CD4-positive, alpha-beta T cell (primary cell): ENCODE measurements at places on chromosomes 11 and 22.

- DNase-seq = no peak
- no peak overlapping the region for H3K27ac ChIP-seq
- H3K36me3 ChIP-seq = peaks cover 19% of the 10 kb centered on the region
- H3K4me1 ChIP-seq = no peaks in the 10 kb centered on the region
- H3K27me3 ChIP-seq = no peaks in the 10 kb centered on the region
Observed at GRCh38 chr11:44243086-44243485, 66.9 kb downstream of the ALX4 start.

GRCh38 chr11:79006854-79007253, 432.2 kb upstream of the NARS2 start:
- no peak for DNase-seq
- H3K27me3 ChIP-seq = no peaks in the 10 kb centered on the region
- no peaks in the 10 kb centered on the region for H3K36me3 ChIP-seq
- H3K4me1 ChIP-seq = no peaks in the 10 kb centered on the region

DNA sequence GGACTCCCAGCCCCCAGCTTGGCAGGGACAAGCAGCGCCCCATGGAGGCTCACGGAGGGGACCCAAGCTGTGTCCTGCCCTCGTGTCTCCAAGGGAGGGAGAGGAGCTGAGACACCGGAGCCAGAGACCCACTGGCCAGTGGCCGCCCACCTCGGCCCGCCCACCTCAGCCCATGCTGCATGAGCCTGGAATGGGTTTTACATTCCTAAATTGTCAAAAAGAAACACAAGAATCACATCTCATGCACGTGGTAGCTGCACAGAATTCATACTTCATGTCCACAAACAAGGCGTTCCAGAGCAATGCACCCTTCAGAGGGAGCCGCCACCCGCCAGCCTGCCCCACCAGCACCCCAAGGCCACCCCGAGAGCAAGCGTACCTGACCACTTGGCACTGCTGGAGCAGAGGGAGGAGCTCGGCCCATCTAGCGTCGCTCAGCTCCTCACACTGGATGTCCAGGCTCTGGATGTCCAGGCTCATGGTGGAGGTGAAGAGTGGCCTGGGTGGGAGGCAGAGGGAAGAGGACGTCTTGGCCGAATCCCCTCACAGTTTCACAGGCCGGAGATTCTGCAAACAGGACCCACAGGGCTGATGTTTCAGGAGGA, 5.3 kb downstream of the RNH1 start:
- peaks cover 44% of the 10 kb centered on the region for H3K4me1 ChIP-seq
- peaks cover 50% of the 10 kb centered on the region for H3K36me3 ChIP-seq
- H3K4me3 ChIP-seq = no peak overlapping the region
- no peak overlapping the region for H3K27ac ChIP-seq

DNA sequence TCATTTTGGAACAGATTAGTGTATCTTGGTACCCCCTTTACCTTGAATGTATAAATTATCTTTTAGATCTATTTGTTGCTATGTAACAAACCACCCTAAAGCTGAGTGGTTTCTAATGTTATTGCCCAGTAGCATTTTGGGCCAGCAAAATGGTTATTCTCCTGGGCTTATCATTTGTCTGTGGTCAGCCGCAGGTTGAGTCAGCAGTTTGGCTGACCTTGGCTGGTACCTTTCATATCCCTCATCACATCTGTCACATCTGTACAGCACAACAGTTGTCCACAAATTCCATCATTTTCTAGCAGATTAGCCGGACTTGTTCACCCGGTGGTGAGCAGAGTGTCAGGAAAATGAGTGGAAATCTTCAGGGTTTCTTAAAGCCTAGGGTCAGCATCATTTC, 588.5 kb upstream of the ARHGAP42 start:
- H3K4me1 ChIP-seq = no peaks in the 10 kb centered on the region
- H3K27ac ChIP-seq = no peak overlapping the region
- no peak overlapping the region for H3K4me3 ChIP-seq
- H3K27me3 ChIP-seq = no peaks in the 10 kb centered on the region
- no peak for DNase-seq

- no peak overlapping the region for H3K4me3 ChIP-seq
- H3K4me1 ChIP-seq = no peaks in the 10 kb centered on the region
- peaks cover 10% of the 10 kb centered on the region for H3K27me3 ChIP-seq
- no peak for DNase-seq
- no peak overlapping the region for H3K27ac ChIP-seq
Observed at GRCh38 chr22:48378673-48379072, 1449.0 kb downstream of the BRD1 start.

DNA sequence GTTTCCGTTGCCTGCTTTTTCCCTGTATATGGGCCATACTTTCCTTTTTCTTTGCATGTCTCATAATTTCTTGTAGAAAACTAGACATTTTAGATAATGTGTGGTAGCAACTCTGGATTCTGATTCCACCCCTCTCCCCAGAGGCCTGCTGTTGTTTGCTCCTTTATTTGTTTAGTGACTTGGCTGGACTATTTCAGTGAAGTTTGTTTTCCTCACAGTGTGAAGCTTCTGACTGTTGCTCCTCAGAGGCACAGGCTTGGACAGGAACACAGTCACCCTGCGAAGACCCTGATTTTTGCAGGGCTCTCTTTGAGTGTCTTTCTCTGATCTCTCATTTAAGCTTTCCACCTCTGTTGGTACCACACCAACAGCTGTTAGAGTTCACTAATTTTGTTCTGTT, 72.5 kb downstream of the SWAP70 start:
- no peaks in the 10 kb centered on the region for H3K27me3 ChIP-seq
- no peak overlapping the region for H3K4me3 ChIP-seq
- no peak overlapping the region for H3K27ac ChIP-seq
- no peaks in the 10 kb centered on the region for H3K4me1 ChIP-seq
- no peak for DNase-seq

GRCh38 chr11:65389294-65389980, 3.0 kb downstream of the FRMD8 start:
- H3K27ac ChIP-seq = no peak overlapping the region
- no peak for DNase-seq
- no peaks in the 10 kb centered on the region for H3K27me3 ChIP-seq
- no peak overlapping the region for H3K4me3 ChIP-seq
- peaks cover 66% of the 10 kb centered on the region for H3K4me1 ChIP-seq

DNA sequence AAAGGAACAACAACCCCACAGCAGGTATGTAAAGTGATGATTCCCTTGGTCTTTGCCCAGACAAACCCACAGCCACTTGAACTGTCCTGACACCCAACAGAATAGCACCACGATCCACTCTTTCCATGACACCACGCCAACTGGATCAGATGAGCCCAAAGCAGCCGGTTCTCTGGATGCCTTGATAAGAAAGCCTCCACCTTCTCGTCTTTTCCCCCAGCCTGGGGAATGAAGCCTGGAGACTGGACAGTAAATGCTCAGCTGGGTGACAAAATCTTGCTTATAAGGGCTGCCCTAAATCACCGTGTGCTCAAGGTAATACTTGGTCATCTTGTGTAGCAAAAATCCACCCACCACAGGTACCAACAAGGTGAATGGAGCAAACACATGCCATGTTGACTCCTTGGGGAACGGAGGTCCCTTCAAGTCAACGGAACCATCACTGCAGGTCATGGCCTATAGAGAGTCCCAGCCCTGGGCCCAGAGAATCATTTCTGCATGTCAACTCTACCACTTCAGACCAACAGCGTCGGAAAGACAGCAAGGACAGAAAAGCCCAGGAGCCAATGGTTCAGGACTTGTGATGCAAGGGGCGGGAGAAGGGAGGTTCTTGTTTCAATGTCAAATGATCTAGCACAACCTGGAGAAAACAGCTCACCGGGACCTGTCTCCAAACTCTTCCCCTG, 2.2 kb upstream of the MYO18B start:
- H3K4me3 ChIP-seq = no peak overlapping the region
- peaks cover 13% of the 10 kb centered on the region for H3K4me1 ChIP-seq
- peaks cover 2% of the 10 kb centered on the region for H3K27me3 ChIP-seq
- H3K36me3 ChIP-seq = no peaks in the 10 kb centered on the region
- H3K27ac ChIP-seq = no peak overlapping the region
- no peak for DNase-seq

DNA sequence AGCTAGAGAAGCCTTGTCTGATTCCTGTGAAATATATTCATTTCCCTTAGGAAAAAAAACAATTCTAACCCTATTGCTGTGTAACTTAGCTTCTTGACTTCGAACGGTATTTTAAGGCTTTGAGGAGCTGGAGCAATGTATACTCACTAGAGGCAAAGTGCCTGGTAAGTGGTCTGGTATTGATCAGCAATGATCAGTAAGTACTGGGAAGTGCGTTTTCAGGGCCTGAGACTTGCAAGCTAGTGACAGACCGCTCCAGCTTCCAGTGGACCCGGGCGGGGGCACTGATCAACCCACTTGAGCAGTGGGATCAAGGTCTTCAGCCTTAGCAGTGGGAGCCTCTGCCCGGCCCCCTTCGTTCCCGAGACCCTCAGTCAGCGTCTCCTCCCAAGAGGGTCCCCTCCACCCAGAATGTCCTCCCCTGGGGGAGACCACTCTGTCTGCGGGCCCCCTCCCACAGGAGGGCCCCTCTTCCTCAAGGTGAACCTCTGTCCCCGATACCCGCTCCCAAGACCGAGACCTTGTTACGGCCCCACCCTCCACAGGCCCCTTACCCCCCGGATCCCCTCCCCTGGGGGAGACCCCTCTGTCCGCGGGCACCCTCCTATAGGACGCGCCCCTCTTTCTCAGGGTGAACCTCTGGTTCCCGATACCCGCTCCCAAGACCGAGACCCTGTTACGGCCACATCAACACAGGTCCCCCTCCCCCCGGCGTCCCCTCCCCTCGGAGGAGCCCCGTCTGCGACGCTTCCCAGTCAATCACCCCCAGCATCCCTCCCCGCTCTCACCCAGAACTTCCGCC, 452 bp upstream of the ATXN10 start:
- H3K27me3 ChIP-seq = no peaks in the 10 kb centered on the region
- H3K27ac ChIP-seq = no peak overlapping the region
- H3K4me1 ChIP-seq = peaks cover 22% of the 10 kb centered on the region
- peak overlapping the region; percentile 82 for H3K4me3 ChIP-seq
- DNase-seq = no peak
- no peaks in the 10 kb centered on the region for H3K36me3 ChIP-seq

- H3K36me3 ChIP-seq = no peaks in the 10 kb centered on the region
- H3K27me3 ChIP-seq = no peaks in the 10 kb centered on the region
- H3K27ac ChIP-seq = no peak overlapping the region
- H3K4me1 ChIP-seq = no peaks in the 10 kb centered on the region
- no peak overlapping the region for H3K4me3 ChIP-seq
- DNase-seq = no peak
Observed at GRCh38 chr11:102251423-102251822, 65.9 kb upstream of the BIRC3 start.

GRCh38 chr11:80280737-80281136, 839.9 kb upstream of the TENM4 start:
- no peak overlapping the region for H3K4me3 ChIP-seq
- H3K4me1 ChIP-seq = no peaks in the 10 kb centered on the region
- no peaks in the 10 kb centered on the region for H3K36me3 ChIP-seq
- no peak for DNase-seq
- H3K27ac ChIP-seq = no peak overlapping the region

DNA sequence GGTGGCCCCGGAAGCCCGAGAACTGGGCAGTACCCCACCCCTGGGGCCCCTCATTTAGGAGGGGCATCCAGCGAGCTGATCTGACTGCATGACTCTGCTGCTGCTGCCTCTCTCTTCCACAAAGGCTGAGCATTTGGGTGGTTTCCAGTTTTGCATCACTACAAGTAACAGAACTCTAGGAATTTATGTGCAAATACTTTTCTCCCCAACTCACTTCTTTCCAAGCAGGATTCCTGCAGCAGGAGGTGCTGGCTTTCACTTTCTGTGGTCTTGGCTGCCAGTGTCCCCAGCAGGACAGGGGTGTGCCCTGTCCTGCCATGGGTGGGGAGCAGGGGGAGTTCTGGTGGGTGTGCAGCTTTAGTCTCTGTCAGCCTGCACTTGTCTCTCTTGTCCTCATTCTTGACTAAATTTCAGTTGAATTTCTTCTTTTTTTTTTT, 21.2 kb downstream of the UPB1 start:
- H3K4me3 ChIP-seq = no peak overlapping the region
- H3K27ac ChIP-seq = no peak overlapping the region
- H3K4me1 ChIP-seq = no peaks in the 10 kb centered on the region
- H3K36me3 ChIP-seq = no peaks in the 10 kb centered on the region

DNA sequence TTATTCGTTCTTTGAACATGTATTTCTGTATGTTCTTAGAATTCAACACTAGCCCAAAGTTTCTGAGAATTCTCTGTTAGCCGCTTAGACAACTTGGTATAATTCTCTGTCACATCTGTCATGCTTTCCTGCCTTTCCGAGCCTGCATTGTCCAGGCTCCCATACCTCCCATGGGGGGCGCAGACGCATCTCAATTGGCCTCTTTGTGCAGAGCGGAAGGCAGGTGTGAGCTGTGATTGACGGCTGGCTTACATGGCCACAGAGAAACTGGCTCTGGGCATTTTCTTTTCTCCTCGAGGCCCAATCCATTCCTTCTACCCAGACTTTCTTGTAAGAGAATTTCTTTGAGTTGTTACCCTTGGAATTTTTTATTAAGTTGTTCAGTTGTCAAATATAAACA, 132.7 kb upstream of the SESN3 start:
- H3K4me3 ChIP-seq = no peak overlapping the region
- DNase-seq = no peak
- no peaks in the 10 kb centered on the region for H3K27me3 ChIP-seq
- H3K36me3 ChIP-seq = no peaks in the 10 kb centered on the region
- H3K4me1 ChIP-seq = no peaks in the 10 kb centered on the region

DNA sequence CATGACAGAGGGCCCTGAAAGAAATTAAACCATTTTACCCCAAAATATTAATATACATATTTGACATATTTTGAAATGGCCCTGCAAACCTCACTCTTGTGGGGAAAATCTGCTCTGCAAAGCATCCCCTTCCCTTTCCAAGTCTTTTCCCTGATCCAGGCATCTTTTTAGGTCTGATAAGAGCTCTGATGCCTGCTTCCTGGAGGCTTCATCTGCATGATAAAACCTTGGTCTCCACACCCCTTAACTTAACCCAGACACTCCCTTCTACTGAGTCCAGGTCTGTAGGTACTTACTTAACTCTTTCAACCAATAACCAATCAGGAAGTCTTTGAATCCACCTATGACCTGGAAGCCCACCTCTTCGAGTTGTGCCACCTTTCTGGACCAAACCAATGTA, 1.8 kb upstream of the LGALS12 start:
- no peak for DNase-seq
- H3K27ac ChIP-seq = no peak overlapping the region
- no peaks in the 10 kb centered on the region for H3K27me3 ChIP-seq
- peaks cover 19% of the 10 kb centered on the region for H3K4me1 ChIP-seq
- no peak overlapping the region for H3K4me3 ChIP-seq
- no peaks in the 10 kb centered on the region for H3K36me3 ChIP-seq

- H3K4me1 ChIP-seq = no peaks in the 10 kb centered on the region
- no peak for DNase-seq
- no peaks in the 10 kb centered on the region for H3K27me3 ChIP-seq
- no peak overlapping the region for H3K4me3 ChIP-seq
Observed at GRCh38 chr11:130458410-130458729, 9.9 kb downstream of the ADAMTS15 start.

GRCh38 chr22:17475318-17476230, 87.7 kb upstream of the SLC25A18 start:
- no peak overlapping the region for H3K27ac ChIP-seq
- no peaks in the 10 kb centered on the region for H3K4me1 ChIP-seq
- DNase-seq = no peak
- no peak overlapping the region for H3K4me3 ChIP-seq
- no peaks in the 10 kb centered on the region for H3K36me3 ChIP-seq
